ENCODE measurements at places on chromosomes 5 and 9.

- no peak for DNase-seq
Measured at GRCh38 chr5:175354964-175355363, 89.0 kb downstream of the DRD1 start.

DNA sequence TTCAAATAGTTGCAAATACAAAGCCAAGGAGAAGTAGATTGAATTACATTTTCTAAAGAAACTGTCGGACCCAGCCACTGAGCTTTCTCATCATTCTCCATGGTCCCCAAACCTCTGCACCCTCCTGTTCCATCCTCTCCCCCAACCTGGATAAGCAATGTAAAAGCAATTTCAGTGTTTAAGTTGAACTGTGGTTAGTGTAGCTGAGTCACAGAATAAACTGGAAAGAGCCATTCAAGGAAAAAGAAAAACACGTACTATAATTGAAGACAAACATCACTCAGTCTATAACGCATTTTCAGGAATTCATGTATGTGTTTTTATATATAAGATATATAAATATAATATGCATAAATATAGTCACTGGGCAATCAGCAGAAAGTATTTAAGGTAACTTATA is 54.1 kb upstream of the TMEM161B start:
- no peak for DNase-seq

GRCh38 chr5:32021771-32022170 is 152.3 kb downstream of the GOLPH3 start:
- DNase-seq: no peak

DNA sequence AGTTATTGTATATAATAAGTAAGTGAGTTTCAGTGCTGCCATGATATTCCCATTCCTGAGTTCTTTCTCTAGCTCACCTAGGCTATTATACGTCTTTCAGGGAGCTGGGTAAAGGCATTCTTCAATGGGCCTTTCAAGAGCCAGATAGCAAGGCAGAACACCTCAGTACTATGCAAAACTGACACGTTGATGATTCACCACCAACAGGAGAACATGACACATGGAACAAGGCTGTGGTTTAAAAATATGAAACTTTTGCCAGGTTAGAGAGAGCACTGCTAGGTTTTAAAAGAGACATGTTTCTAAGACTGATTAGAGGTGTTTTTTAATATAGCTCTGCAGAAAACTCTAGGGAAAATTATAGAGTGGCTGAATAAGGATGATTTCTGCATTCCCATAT is 95.9 kb downstream of the UGCG start:
- DNase-seq: peak; percentile 93

GRCh38 chr5:68873198-68873597 is 220.6 kb upstream of the SLC30A5 start:
- no peak for DNase-seq
